ENCODE measurements at places on chromosomes 3 and 15.
A peak's percentile ranks its signal among the peaks of the same experiment; 100 is the strongest.

DNA sequence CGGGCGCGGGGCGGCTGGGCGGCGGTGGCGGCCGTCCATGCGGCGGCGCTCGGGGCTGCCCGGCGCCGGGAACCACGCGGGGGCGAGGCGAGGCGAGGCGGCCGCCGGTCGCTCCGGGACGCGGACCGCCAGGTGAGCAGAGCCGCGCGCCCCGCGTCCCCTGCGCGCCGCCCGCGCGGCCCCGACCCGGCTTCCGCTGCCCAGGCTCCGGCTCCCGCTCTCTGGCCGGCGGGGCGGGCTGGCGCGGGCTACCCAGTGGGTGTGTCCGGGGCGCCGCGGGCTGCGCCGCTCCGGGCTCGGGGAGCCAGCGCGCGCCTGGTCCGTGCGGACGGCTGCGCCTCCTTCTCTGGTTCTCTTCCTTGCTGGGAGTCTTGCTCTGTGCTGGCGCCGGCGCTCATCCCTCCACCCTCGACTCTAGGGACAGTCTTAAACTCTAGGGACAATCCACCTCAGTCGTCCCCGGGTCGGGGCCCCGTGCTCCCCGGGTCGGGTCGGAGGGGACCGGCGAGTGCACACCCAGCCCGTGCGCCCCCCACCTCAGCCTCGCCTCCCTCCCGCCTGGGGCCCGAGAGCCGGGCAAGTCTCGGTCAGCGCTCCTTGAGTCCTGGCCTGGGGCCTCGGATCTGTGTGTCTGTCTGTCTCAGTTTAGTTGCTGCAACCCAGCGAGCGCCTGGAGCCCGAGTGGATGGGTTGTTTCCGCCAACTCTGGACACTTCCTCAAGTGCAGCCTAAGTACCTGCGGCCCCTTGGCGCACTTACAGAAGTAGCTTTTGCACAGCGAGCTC, 488 bp downstream of the THSD4 start:
- H3K36me3 ChIP-seq: no peaks in the 10 kb centered on the region
- no peak for DNase-seq
- H3K27ac ChIP-seq: peak overlapping the region; percentile 79
- peak overlapping the region; percentile 51 for H3K4me3 ChIP-seq

- no peak for DNase-seq
- H3K4me3 ChIP-seq: no peak overlapping the region
- H3K27ac ChIP-seq: no peak overlapping the region
- no peaks in the 10 kb centered on the region for H3K36me3 ChIP-seq
Measured at GRCh38 chr3:149131589-149131988, 2.2 kb downstream of the HPS3 start.

DNA sequence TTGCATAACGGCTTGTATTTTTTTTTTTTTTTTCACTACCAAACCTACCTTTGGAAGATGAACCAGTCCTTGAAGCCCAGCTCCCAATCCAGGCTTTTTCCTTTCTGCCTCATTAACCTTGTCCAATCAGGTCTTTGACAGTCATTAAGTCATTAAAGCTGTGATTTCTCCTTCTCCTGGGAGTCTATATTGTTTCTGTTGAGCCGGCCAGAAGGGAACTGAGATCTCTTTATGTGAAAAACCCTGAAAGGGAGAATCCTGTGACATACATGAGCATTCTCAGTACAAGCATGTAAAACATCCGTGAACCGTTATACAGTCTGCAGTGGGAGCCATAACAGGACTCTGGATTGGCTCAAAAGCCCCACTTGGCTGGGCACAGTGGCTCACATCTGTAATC, 40.0 kb downstream of the ZNF589 start:
- H3K27ac ChIP-seq: no peak overlapping the region
- peaks cover 9% of the 10 kb centered on the region for H3K4me1 ChIP-seq
- no peaks in the 10 kb centered on the region for H3K36me3 ChIP-seq
- no peak overlapping the region for H3K4me3 ChIP-seq
- no peaks in the 10 kb centered on the region for H3K27me3 ChIP-seq

DNA sequence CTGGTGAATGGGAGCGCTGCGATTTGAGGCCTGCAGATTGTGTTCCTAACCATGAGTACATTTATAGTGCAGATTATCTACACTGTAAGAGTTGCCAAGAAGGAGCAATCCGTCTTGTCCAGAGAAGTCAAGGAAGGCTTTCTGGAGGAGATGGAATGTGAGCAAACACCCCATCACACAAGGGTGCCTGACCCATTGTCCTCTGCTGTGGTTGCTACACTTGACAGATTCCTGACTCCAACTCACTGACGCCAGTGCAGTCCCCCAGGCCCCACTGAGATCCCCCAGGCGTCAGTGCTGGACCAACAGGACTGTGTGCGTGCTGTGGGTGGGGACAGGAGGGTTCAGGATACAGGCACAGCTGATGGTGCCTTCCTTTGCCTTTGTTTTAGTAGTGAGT, 135.9 kb upstream of the TPM1 start:
- H3K4me1 ChIP-seq: no peaks in the 10 kb centered on the region
- H3K36me3 ChIP-seq: no peaks in the 10 kb centered on the region
- H3K4me3 ChIP-seq: no peak overlapping the region
- H3K27ac ChIP-seq: no peak overlapping the region

- H3K4me3 ChIP-seq: no peak overlapping the region
- no peaks in the 10 kb centered on the region for H3K36me3 ChIP-seq
- H3K27ac ChIP-seq: no peak overlapping the region
- no peak for DNase-seq
- H3K4me1 ChIP-seq: peaks cover 12% of the 10 kb centered on the region
- no peaks in the 10 kb centered on the region for H3K27me3 ChIP-seq
Measured at GRCh38 chr15:78087951-78088772, 4.2 kb upstream of the SH2D7 start.

Measured in vagina (tissue), 2 donors.